Stimulated activated CD4-positive, alpha-beta T cell treated with anti-CD3 and anti-CD28 coated beads, Interleukin-4, amount 100 ng/mL, for 1 hour (primary cell): ENCODE measurements at places on chromosomes 6 and 20.

GRCh38 chr6:85672050-85672449 lies 29.4 kb upstream of the SYNCRIP start:
- DNase-seq, result no peak

DNA sequence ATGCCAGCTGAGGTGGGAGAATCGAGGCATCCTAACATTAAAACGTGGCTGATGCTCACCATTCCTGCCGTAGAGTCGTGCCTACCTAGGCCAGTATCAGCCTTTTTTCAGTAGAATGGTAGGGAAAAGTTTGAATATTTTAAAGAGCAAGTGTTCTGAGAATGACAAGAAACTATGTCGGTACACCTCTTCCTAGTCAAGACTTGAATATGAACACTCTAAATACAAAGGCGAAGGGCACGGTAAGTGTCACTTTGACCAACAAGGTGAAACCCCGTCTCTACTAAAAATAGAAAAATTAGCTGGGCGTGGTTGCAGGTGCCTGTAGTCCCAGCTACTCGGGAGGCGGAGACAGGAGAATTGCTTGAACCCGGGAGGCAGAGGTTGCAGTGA lies 1.0 kb downstream of the GINM1 start:
- DNase-seq, result no peak

- DNase-seq, result no peak
These were observed 141.4 kb upstream of the SULF2 start for GRCh38 chr20:47926731-47927130.

GRCh38 chr6:3610921-3611320 lies 140.6 kb downstream of the PXDC1 start:
- no peak for DNase-seq

GRCh38 chr6:146741609-146742008 lies 142.8 kb downstream of the ADGB start:
- no peak for DNase-seq
